ENCODE measurements at places on chromosomes 16 and 17.

GRCh38 chr16:14315683-14316320 is 244.7 kb downstream of the MRTFB start:
- no peak for DNase-seq

DNA sequence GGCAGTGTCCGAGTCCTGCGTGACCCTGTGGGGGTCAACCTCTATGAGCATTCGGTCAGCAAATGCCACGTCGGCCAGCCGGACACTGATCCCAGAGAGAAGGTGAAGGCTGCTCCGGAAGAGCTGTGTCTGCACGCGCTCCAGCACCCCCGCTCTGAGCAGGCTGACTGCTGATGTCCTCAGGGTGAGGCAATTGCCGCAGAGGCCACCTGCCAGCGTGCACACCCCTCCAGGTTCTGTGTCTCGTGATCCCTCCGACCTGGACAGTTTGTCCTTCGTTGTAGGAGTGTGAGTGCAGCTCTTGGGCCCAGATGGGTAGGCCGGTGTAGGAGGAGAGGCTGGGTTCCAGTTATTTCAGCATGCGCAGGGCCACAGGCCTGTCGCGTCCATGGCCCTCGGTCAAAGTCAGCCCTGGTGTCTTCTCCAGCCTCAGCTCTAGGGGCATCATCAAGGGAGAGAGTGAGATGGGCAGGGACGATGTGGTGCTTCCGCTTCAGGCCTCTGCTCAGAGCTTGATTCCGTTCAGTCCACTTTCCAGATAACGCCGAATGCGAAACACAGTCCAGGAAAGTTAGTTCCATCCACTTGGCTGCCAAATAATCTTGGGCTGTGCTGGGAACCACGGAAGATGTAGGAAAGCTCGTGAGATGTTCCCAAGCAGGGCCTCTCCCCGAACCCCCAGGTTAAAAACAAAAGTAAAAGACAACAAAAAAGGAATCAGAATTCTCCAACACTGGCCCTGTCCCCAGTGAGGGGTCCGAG is 15.1 kb upstream of the NCBP3 start:
- DNase-seq, result no peak

GRCh38 chr17:63848834-63849689 is 6.6 kb upstream of the SMARCD2 start:
- DNase-seq, result peak; percentile 72

DNA sequence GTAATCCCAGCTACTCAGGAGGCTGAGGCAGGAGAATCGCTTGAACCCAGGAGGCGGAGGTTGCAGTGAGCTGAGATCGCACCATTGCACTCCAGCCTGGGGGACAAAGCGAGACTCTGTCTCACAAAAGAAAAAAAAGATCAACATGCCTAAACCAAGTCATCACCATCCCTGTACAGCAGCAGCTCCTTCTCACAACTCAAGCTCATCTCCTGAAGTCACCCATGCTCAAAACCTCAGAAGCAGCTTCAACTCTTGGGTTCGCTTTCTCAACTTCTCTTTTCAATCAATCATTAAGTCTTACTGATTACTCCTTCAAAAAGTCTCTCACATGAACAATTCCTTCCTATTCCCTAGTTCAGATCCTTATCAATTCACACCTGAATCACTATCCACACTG is 31.3 kb downstream of the PHLPP2 start:
- DNase-seq, result peak; percentile 26

DNA sequence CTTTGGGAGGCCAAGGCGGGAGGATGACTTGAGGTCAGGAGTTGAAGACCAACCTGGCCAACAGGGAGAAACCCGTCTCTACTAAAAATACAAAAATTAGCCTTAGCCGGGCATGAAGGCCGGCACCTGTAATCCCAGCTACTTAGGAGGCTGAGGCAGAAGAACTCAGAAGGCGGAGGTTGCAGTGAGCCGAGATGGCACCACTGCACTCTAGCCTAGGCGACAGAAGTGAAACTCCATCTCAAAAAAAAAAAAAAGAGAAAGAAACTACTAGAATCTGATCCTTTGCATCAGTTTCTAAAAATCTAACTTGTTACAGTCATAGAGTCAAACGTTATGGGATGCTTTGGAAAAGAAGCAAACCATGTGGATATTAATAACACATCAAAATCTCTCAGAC is 1.6 kb upstream of the PECAM1 start:
- DNase-seq, result no peak

DNA sequence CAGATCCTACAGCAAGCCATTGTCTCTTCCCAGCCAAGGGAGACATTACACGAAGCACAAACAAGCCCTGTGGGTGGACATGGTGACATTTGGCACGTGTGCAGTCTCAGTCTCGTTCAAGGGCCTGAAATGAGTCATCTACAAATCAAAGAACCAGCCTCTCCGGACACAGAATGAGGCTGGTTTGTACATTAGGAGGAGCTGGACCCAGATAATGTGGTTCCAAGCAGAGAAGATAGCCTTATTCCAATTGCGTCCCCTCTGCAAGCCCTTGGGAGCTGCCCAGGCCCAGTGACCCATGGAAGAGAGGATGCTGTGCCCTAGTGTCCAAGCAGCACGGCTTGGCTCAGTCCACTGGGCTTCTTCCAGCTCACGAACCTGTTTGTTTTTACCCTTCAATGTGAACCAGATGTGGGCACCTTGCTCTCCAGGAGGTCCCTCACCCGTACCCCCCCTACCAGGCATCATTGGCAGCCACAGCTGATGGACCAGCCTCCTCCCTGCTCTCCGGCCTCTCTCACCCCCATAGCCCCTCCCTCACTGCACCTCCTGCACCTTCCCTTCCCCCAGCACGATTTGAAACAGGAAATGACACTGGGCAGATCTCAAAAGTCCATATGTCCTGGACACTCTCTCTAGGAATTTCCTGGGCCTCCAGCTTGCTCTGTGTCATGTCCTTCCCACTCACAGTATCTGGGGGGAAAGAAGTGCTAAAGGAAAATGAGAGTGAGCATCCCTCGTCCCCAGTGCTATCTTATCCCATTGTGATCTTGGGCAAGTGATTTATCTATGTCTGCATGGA is 26.2 kb downstream of the KPNA2 start:
- DNase-seq, result no peak
